Midbrain (tissue), 1 donor: ENCODE measurements at places on chromosomes 12 and 14.

DNA sequence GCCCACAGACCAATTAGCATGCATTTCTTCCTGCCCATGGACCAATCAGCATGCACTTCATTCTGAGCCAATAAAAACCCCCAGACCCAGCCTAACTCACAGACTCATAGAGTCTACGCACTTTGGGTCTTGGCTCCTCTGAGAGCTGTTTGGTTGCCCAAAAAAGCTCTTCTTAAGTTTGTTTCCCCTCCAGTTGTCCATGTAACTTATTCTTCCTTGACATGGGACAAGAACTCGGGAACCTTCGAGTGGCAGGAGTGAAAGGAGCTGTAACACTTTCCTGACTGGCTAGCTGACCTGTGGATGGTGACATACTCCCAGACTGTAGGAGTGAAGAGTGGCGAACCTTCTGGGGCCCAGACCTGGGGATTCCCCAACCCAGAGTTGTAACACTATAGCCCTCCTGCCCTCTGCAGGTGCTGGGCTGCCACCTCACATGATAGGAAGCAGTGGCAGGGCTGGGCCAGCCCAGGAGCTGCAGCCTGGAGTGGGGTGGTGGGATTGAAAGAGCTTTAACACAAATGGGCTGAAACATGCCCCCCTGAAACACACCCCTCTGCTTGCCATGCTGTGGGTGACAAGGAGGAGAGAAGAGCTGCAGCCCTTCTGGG lies 4.4 kb upstream of the BTBD7 start:
- no peak for DNase-seq

GRCh38 chr14:55127460-55127951 lies 1.5 kb upstream of the LGALS3 start:
- DNase-seq, result no peak

GRCh38 chr14:95699412-95699811 lies 13.2 kb downstream of the TCL1B start:
- no peak for DNase-seq

- DNase-seq, result no peak
Observed at GRCh38 chr12:92341065-92341668, 195.5 kb upstream of the BTG1 start.

DNA sequence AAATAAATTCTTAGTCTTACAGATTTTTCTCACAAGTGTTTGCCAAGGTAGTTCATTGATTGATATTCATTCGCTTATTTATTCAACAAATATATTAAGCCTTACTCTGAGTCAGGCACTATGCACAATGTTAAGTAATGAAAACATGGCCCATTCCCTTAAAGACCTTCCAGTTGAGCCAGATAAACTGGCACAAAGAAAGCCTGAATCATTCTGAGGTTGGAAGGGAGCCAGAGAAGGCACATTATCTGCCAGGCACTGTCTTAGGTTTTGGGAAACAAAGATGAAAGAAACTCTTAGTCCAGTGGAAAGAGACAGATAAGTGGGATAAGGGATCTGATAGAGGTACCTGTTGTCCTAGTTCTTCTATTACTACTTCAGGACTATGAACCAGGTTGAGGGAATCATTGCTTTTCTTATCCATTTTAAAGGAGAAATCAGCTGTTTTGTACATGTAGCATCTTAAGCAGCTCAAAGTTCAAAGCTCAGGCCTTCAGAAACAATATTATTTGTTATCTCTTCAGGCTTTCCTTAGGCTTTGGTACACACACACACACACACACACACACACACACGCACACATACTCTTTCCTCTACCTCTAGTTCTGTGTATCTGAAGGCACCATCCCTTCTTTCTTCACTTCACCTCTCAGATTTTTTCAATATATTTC lies 27.0 kb downstream of the PDE6H start:
- no peak for DNase-seq

- DNase-seq, result no peak
Observed at GRCh38 chr12:116619246-116619645, 60.1 kb downstream of the MAP1LC3B2 start.

GRCh38 chr14:64950889-64951288 lies 8.3 kb upstream of the GPX2 start:
- DNase-seq, result no peak

GRCh38 chr14:30657606-30658163 lies 35.6 kb downstream of the SCFD1 start:
- no peak for DNase-seq

- DNase-seq, result no peak
Observed at GRCh38 chr12:12722435-12723148, 5.4 kb downstream of the CDKN1B start.

DNA sequence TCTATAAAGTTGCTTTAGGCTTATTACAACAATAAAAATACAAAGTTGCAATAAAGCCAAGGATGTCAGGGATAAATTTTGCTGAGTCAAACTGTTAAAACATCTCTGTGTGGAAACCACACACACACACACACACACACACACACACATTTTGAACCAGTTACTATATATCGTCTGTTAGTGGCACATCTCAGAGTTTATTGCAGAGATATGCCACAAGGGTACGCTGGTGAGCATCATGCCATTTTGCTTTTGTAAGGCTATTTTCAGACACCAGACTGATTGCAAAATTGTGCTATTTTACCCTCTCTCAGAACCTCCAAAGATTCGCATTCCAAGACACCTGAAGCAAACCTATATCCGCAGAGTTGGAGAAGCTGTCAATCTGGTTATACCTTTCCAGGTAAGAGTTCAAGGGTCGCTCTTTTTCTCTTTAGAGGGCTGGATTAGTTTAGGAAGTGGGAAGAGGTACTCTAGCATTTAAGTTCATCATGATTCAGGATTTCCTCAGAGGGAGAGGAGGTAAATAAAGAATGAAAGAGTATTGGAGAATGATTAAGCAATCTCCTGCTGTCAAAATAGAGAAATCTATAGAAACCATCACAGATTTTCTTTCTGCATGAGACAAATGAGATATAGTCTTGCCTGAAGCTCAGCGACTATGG lies 27.3 kb upstream of the CHPT1 start:
- peak; percentile 41 for DNase-seq

- DNase-seq, result no peak
Observed at GRCh38 chr12:54173066-54173726, 15.6 kb downstream of the SMUG1 start.

GRCh38 chr12:48903363-48903981 lies 21.8 kb downstream of the FKBP11 start:
- no peak for DNase-seq

- no peak for DNase-seq
Observed at GRCh38 chr12:109693653-109694600, 19.7 kb upstream of the FAM222A start.

GRCh38 chr12:103557628-103558010 lies 29.5 kb upstream of the STAB2 start:
- DNase-seq, result no peak

DNA sequence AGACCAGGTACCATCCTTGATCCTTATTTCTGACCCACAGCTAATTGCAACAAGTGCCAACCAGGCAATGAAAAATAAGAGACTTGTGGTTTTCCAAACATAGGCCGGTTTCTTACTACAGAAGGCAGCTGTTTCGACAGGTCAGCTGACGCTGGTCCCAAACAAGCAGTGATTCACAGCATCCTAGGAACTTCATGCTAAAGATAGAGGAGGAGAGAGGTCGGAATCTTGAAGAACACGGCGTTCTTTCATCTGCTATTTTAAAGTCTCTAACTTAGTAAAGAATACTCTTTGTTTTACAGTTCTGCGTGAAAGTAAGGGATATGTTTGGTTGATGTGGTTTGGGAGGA lies 28.1 kb upstream of the ADGRD1 start:
- DNase-seq, result no peak

DNA sequence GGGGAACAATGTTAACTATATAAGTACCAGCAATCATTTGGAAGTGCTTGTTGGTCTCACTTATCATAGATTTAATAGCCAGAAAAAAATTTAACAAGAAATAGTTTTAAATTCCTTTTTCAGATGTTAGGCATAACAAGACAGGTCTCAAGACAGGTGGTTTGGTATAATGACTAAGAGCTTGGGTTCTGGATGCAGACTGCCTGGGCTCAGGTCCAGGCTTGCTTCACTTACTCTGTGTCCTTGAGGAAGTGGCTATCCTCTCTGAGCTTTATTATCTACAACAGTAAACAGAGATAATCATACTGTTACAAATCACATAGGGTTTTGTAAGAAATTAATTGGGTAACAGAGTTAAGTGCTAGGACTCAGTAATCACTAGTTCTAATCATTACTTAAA lies 338.0 kb upstream of the FLRT2 start:
- DNase-seq, result no peak

GRCh38 chr14:39060818-39061437 lies 42.1 kb downstream of the SEC23A start:
- no peak for DNase-seq

- DNase-seq, result no peak
Observed at GRCh38 chr12:56541631-56542030, 20.0 kb downstream of the RBMS2 start.

DNA sequence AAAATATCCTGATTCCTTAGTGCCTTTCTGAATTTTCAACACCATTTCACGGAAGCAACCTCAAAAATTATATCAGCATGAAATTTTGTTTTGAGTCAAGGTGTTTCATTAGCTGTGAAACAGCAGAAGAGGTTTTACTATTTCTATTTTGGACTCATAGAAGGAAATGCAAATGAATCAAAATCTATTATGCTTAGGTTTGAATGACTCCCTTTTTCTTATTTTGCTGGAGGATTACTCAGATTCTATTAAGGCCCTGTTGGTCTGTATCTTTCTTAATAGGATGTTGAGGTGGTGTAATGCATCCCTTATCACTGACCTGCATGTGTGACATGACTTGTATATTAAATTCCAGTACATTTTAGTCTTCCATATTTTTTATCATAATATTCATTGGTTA lies 165.8 kb downstream of the TMTC2 start:
- no peak for DNase-seq

GRCh38 chr14:100610511-100611217 lies 23.4 kb upstream of the BEGAIN start:
- DNase-seq, result no peak

DNA sequence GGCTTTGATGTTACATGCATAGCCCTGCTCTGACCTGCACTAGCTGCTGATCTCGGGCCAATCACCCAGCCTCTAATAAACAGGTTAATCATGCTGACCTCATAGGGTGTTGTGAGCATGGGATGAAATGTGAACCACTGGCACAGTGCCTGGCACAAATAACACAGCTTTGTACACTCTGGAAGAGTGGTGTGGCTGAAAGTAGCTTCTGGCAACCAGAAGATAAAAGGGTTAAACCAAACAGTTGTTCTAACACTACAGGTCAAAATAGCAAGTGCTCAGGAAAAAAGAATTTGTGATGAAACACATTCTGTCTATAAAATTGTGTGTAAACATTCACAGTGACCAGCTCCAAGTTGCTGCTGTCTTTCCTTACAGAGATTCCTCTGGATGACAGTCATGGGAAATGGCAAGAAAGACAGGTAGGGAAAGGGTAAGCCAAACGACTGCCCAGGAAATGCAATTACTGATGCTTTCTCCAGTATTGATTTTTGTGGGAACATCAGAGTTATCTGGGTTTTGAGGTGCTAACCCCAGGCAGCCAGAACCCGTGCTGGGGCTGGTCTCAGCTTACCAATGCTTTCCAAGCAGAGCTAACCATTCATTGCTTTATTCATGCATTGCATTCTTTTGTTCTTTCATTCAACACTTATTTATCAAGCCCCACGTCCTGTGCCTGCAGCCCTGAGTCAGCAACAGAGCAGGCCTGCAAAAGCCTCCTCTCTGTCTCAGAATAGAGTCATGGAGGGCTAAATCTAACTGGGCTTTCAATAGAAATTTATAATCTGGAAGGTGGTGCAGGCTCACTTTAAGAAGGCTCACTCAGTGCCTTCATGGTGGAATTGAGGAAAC lies 38.1 kb upstream of the CAPRIN2 start:
- no peak for DNase-seq

DNA sequence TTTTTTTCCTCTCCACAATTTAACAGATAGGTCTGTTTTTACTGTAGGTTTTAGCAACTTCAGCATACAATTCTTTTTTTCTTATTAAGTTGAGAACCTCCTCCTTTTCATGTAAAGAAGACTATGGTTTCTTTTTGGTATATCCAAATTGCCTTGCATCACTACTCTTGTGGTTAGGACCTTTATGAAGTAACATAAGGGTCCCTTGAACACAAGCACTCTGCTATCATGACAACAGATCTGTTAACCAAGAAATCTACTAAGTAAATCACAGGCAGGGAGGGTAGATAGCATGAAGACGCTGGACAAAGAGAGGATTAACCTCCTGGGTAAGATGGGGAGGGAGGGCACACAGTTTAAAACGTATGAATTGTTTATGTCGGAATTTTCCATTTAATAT lies 380.6 kb downstream of the CCDC91 start:
- DNase-seq, result no peak

DNA sequence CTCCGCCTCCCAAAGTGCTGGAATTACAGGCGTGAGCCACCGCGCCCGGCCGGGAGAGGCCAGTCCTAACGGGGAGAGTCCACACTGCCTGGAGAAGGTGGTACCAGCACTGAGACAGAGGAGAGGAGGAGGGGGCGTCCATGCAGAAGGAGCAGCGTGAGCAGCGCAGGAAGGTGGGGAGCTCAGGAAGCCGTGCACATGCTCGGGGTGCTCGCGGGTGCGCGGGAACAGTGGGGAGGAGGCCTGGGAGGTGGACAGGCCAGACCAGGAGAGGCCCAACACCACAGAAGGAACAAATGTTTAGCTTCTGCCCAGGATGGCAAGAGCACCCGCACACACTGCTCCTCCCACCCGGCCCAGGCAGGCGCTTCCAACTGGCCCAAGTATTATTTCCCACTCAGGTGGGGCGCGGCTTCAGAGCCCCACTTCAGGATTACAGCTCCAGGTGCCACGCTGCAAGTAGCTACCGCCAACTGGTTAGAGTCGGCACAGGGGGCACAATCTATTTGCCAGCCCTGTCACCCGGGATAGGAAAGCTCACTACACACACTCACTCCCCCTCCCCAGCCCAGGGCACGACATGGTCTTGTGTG lies 80.8 kb upstream of the BCL11B start:
- DNase-seq, result no peak

GRCh38 chr14:74426202-74426582 lies at the start of gene SYNDIG1L:
Gene SYNDIG1L (minus strand): TSS chr14:74426210. CDS start chr14:74409744, 16,466 bp downstream.
- no peak for DNase-seq

DNA sequence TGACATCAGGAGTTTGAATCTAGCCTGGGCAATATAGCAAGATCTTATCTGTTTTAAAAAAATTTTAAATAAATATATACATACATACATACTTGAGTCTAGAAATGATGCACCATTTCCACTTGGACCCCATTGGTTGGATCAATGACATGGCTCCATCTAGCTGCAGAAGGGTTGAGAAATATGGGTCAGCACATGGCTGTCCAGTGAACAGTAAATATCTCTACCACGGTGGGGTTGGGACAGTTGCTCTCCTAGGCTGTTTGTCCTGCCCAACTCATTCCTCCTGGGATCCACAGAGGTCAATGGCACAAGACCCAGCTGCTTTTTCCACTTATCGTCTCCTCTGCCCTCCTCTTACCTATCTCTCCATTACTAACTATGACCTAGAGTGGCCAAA lies 23.6 kb downstream of the PLEKHH1 start:
- DNase-seq, result peak; percentile 6

GRCh38 chr14:77615361-77616132 lies 890 bp downstream of the SPTLC2 start:
- DNase-seq, result no peak

GRCh38 chr12:102421802-102422583 lies 58.4 kb downstream of the IGF1 start:
- DNase-seq, result no peak

GRCh38 chr12:112602150-112602549 lies 183.4 kb downstream of the PTPN11 start:
- DNase-seq, result no peak
